ENCODE measurements at places on chromosomes 2 and 18. TPM values are rescaled to one million over a fixed set of nuclear protein-coding genes. Genes with fewer than 3 reads are reported as not detected.

DNA sequence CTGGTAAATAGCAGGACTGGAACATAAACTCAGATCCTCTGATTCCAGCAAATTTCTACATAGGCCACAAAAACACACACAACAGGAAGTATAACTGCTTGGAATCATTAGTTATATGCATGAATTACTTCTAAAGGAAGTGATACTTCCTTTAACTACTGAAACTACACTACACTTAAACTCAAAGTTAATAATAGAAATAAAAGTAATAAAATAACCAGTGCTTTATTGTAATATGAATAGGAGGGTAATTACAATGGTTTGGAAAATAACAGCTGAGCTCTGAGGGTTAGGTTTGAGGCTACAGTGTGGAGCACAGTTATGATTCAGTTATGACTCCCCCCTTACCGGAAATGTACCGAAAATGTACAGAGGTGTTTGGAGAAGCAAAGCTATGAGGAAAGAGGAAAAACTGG lies 18.5 kb upstream of the POLI start:
- H3K27me3 ChIP-seq: no peaks in the 10 kb centered on the region
- peaks cover 11% of the 10 kb centered on the region for H3K4me1 ChIP-seq
- H3K4me3 ChIP-seq: no peak overlapping the region

DNA sequence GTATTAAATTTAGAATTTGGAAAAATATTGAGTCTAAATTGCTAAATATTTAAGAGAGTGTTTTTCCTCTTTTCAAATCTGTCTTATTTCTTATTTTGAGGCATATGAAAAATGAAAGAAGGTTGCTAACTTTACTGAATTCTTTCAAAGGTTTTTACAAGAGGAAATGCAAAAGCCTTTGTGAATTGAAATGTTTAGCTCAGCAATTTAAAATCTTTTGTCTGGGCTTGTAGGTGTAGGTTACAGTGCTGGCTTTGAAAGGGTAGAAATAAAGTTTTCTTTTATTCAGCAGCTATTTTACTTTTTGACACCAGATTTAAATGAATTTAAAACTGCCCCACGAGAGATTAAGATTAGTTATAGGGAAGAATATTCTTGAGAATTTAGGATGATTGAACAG lies 192.0 kb downstream of the CDH7 start:
- H3K4me3 ChIP-seq: no peak overlapping the region
- no peaks in the 10 kb centered on the region for H3K4me1 ChIP-seq
- H3K27me3 ChIP-seq: no peaks in the 10 kb centered on the region
- no peak overlapping the region for H3K27ac ChIP-seq

ARHGAP25 gene
- total RNA-seq: not detected

MC5R gene
- not detected for total RNA-seq

DNA sequence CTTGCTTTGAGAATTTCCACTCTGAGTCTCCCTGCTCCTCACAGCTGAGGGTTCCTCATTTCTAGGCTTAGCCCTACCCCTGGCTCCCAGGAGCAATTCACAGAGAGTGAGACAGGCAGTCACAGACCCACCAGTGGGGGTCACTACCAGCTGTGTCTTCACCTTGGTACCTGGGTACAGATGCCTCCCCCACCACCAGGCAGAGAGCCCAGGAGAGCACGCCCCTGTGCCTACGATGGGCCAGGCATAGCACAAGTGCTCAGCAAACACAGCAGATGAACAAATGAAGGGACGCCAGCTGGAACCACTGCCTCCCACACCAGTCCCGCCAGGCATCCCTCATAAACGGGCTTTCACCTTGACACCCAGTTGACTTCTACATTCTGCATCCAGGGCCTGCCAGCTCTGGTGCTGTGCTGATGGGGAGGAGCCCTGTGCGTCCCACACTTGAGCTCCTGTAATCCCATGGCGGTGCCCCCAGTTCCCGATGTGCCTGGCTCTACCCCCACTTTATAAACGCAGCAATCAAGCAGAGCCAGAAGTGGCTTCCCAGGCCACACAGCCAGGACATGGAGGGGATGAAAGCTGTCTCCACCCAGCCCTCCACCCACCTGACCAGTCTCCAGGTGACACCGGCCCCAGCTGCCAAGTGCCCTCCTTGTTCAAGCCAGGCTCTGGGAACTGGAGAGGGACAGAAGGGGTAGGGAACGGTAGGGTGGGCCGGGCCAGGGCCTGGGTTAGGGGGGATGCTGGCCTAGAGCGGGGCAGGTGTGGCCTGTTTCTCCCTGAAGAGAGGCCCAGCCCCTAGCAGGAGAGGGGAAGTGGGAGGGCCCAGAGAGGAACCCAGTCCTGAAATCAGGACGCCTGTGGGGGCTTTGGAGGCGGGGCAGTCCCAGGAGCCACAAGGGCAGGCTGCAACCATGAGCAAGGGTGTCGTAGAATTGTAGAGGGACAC lies 42.5 kb downstream of the SCTR start:
- H3K36me3 ChIP-seq: no peaks in the 10 kb centered on the region
- H3K4me1 ChIP-seq: 0 out of 2 replicates have a peak, but pooled peaks cover 8% of the 10 kb centered on the region
- no peak for DNase-seq
- H3K27me3 ChIP-seq: 0 out of 2 replicates have a peak, but pooled peaks cover 10% of the 10 kb centered on the region
- H3K27ac ChIP-seq: no peak overlapping the region

LPIN1 gene
- total RNA-seq: 11.3 TPM

DNA sequence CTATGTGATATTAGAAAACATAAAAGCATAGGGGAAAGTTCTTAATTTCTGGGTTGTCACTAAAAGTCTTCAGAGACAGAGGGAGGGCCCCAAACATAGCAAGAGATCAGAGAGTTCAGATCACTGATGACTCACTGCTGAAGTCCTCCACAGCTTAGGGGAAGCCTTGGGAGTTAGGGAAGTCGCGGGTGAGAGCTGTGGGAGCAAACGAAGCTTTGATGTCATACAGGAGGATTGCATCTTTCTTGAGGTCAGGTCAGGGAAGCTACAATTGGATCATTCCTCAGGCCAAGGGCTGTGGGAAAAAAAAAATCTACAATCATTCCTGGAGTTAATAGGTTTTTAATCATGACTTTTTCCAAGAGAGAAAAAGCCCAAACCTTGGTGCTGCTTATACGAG lies 96.2 kb downstream of the COPS8 start:
- no peaks in the 10 kb centered on the region for H3K27me3 ChIP-seq
- no peak overlapping the region for H3K4me3 ChIP-seq
- DNase-seq: peak; percentile 90
- H3K4me1 ChIP-seq: peaks cover 49% of the 10 kb centered on the region
- peak overlapping the region; percentile 58 for H3K27ac ChIP-seq

DNA sequence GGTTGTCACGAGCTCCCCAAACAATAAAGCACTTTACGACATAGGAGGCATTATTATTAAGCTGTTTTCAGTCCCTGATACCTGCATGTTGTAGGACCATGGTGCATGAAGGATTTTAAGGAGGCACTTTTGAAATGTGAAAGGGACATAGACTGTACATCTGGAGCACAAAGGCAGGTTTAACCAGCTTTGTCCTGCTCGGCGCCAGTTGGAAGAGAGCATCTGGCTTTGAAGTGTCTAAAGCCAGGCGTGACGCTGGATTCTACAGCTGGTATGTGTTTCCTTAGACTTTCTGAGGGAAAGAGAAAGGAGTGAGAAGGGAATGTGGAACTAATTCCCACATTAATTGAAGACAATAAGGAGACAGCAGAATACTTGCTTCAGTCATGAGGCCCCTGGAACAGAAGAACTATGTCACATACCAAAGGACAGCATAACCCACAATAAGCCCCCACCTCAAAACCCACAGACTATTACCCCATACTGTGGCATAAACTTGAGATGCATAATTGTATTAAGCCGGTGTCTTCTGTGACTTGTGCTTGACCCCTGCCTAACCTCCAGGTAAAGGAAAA lies 381.0 kb upstream of the MEX3C start:
- no peak for DNase-seq
- no peak overlapping the region for H3K27ac ChIP-seq
- H3K4me1 ChIP-seq: no peaks in the 10 kb centered on the region
- H3K27me3 ChIP-seq: no peaks in the 10 kb centered on the region

DNA sequence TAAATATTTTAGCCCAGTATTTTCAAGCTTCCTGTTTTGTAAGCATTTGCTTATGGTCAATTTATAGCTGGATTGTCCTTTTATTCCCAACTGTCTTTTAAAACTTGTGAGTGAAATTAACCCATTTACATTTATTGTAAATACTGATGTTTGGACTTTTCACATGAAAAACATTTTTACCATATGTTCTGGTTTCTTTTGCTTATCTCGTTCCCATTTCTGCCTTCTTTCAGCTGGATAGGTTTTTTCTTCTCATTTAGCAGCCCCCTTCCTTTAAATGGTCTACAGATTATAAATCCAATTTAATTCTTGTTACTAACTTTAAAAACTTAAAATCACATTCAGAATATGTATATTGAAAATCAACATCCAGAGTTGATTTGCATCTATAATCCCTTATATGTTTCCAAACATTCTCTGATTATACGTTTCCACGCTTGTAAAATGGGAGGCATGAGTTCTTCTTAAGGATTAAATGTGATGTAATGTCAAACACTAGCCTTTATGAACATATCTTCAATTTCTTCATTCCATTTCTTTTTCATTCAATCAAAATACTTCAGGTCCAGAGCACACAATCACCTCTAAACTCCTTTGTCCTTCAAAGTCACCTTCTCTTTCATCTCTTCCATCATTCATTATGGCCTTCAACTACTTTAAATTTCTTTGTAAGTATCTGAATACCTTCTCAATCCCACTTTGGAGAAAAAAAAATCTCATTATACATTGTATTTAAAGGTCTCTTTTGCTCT lies 1.1 kb upstream of the KDM3A start:
- DNase-seq: no peak
- H3K27ac ChIP-seq: peak overlapping the region; percentile 100
- peak overlapping the region; percentile 78 for H3K4me3 ChIP-seq
- no peaks in the 10 kb centered on the region for H3K27me3 ChIP-seq
- no peaks in the 10 kb centered on the region for H3K36me3 ChIP-seq

EPG5 gene
- 77.7 TPM for total RNA-seq

HOXD12 gene
- total RNA-seq: not detected

DNA sequence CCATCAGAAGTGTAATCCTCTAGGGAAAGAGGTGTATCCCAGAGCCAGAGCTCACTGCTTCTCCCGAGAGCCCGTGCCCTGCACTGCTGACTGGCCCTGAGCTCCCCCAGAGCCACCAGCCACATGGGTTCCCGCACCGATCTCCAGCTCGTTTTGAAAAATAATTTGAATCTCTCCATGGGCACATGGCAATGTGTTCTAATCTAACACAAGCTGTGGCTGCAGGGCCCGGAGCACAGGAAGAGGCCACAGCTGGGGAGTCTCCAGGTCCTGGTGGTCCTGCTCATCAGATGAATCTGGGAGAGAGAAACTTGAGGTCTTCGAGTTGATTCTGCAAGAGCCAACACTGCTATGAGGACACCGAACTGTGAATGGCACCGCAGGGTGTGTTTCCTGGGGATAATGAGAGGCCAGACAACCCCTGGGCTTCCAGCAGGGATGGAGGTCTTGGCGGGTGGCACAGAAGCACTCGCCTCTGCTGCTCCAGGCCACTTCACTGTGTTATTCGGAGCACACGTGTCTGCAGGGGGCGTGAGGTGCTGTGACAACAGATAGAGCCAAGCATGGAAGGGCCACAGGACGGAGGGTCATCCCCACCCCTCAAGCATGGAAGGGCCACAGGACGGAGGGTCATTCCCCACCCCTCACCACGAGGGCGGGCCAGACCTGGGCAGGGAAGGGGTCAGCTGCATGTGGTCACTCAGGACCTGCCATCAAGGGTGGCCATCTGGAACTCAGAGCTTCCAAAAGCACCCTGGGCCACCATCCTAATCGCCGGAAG lies 196.8 kb downstream of the NDUFA10 start:
- no peak overlapping the region for H3K27ac ChIP-seq
- H3K27me3 ChIP-seq: no peaks in the 10 kb centered on the region
- DNase-seq: no peak
- no peak overlapping the region for H3K4me3 ChIP-seq
- H3K4me1 ChIP-seq: no peaks in the 10 kb centered on the region

- H3K4me3 ChIP-seq: no peak overlapping the region
- H3K27ac ChIP-seq: no peak overlapping the region
- peak; percentile 14 for DNase-seq
- H3K4me1 ChIP-seq: peaks cover 7% of the 10 kb centered on the region
- H3K36me3 ChIP-seq: no peaks in the 10 kb centered on the region
Observed at GRCh38 chr2:99607861-99608491, 118.2 kb upstream of the REV1 start.

REEP1 gene
- total RNA-seq: not detected

DNA sequence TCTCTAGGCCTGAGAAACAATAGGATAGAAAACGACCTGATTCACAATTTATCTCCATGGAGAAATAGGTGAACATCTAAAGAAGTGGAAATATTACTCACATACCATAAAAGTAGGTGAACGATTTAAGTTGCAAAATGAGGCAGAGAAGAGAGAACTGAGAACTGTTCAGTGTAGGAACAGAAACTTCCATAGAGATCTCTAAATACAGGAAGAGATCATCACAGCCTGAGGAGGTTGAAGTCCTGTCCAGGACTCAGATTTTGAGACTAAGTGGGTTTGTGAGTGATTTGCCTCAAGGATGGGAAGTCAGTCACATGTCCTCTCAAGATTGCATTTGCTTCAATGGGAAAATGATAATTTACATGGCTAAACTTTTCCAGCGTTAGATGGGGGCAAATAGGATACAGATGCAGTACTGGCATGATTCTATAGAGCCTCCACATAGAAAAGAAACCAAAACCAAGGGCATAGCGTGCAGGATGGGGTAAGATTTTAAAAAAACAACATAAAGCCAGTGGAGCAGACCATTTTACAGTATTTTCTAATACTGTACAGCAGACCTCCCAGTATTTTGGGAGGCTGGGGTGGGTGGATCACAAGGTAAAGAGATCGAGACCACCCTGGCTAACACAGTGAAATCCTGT lies 68.8 kb downstream of the MEP1B start:
- no peaks in the 10 kb centered on the region for H3K27me3 ChIP-seq
- no peaks in the 10 kb centered on the region for H3K4me1 ChIP-seq
- no peak for DNase-seq
- no peak overlapping the region for H3K27ac ChIP-seq
- no peaks in the 10 kb centered on the region for H3K36me3 ChIP-seq
- no peak overlapping the region for H3K4me3 ChIP-seq

DNA sequence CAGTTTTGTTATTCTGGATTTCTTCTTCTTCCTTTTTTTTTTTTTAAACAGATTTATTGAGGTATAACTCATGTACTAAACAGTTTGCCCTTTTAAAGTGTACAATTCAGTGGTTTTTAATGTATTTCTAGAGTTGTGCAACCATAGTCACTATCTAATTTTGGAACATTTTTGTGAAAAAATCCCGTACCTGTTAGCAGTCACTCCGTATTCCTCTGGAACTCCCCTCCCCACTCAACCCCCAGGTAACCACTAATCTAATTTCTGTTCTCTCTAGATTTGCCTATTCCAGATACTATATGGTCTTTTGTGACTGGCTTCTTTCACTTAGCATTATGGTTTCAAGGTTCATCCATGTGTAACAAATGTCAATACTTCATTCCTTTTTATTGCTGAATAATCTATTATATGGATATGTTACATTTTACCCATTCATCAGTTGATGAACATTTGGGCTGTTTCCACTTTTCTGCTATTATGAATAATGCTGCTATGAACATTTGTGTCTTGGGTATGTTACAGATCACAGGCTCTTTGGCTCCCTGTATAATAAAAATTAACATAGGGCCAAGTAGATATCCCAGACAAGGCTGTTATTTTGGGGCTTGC lies 21.9 kb downstream of the EHBP1 start:
- DNase-seq: no peak
- H3K4me3 ChIP-seq: no peak overlapping the region
- no peak overlapping the region for H3K27ac ChIP-seq
- peaks cover 12% of the 10 kb centered on the region for H3K36me3 ChIP-seq
- 0 out of 2 replicates have a peak, but pooled peaks cover 20% of the 10 kb centered on the region for H3K4me1 ChIP-seq
- H3K27me3 ChIP-seq: no peaks in the 10 kb centered on the region

POMC gene
- total RNA-seq: 5.8 TPM

- H3K27me3 ChIP-seq: no peaks in the 10 kb centered on the region
- H3K4me3 ChIP-seq: no peak overlapping the region
- H3K36me3 ChIP-seq: no peaks in the 10 kb centered on the region
- no peaks in the 10 kb centered on the region for H3K4me1 ChIP-seq
- no peak for DNase-seq
Observed at GRCh38 chr18:79914614-79915160, 36.8 kb downstream of the SLC66A2 start.
